ENCODE measurements at places on chromosomes 3 and 15. TPM values are rescaled to one million over a fixed set of nuclear protein-coding genes. Genes with fewer than 3 reads are reported as not detected.

The OSTN gene
- not detected for polyA plus RNA-seq

The NANOGP8 gene
- not detected for polyA plus RNA-seq

The GPR149 gene
- not detected for polyA plus RNA-seq

GRCh38 chr3:17798000-17798399 lies 55.6 kb upstream of the TBC1D5 start:
- DNase-seq: no peak

GRCh38 chr15:69852482-69852881 lies 245.2 kb downstream of the TLE3 start:
- no peak for DNase-seq

DNA sequence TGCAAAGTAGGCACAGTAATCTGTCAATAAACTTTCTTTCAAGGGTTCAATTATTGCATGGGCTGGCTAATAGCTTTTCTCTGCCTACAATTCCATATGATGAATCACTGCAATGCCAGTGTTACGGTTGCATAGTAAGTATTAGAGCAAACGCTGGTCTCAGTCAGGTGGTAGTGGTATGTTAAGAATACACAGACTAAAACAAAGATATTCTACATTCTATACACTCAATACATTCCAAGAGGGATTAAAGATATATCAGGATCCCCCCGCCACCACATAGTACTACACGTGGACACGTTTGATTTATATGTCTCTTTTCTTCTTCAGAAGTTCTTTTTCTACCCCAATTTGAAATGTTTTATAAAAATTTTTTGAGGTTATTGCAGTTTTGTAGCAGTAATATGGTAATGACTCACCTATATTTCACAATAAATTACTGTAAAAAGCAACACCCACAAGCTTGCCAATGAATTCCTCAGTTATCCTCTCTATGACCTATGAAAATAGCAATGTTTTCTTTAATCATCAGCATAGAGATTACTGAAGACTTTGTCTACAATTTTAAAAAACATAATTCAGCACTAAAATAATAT lies 68.2 kb downstream of the CD200R1L start:
- no peak for DNase-seq

- no peak for DNase-seq
Observed at GRCh38 chr3:37279856-37280255, 105.5 kb upstream of the LRRFIP2 start.

GRCh38 chr15:36907295-36907694 lies 193.1 kb downstream of the MEIS2 start:
- no peak for DNase-seq

DNA sequence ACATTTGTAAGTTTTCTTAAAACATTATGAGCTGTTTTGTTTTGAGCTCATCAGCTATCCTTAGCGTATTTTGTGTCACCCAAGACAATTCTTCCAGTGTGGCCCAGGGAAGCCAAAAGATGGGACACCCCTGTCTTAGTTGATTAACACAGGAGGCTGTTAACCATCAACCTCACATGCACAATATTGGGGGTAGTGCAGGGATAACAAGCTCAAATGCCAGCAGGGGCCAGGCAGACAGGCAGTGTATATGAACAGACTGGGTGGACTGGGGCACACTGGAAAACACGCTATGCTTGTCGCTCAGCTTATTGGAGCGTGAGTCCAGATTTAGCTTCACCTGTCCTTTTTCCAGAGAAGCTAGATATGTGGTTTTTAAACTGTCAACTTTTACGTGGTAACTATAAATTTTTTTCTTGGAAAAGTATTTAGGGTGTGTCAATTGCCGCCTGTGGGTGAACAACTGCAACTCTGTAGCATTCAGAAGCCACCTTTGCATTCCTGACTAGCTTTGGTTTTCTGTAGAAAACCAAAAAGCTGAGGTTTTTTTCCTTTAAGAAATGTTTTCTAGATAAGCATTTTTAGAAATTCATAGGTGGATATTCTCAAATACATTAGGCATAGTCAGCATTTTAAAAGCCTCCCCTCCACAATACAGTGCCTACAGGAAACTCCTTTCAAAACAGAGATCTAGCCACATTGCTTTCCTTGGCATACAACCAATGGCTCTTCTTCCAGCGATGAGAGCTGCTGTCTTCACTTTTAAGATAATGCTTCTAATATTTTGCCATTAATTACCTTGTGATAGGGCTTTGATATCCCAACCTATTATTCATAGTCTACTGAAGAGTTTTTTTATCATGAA lies 14.6 kb downstream of the PSMD6 start:
- no peak for DNase-seq

DNA sequence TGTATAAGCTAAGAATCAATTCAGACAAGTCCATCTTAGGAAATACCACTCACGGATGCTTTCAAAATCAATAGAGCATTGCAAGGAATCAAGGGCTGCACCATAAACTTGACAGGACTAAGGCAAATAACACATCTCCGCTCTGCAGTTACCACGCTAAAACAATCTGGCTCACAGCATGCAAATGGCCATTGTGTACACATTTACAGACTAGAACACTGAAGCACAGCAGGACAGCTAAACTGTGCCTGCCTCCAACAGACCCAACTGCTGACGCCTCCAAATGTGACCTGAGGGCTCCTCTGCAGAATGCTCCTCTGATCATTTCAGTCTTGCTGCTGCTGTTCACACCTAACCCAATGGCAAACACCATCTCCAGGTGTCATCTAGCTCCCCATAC lies 104.3 kb downstream of the MEX3B start:
- no peak for DNase-seq

GRCh38 chr3:129046037-129046731 lies 14.4 kb upstream of the GP9 start:
- no peak for DNase-seq

DNA sequence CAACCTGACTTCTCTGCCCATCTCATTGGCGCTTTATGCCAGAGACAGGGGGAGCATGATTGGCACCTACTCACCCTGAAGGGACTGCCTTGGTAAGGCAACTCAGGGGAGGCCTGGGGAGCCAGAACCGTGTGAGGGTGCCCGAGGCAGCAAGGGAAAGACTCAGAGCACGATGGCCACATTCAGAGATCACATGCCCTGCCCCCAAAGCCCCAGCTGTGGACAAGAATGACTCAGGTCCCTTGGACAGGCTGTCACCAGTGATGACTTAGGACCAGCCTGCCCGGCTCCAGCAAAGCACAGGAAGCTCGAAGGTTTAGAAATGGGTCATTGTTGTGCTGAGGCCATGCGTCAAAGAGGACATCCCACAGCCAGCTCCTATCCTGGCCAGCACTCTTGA lies 49.1 kb upstream of the LIMD1 start:
- no peak for DNase-seq

All from SK-N-SH (cell line).